SK-N-MC (cell line): ENCODE measurements at places on chromosomes 7 and 10.

DNA sequence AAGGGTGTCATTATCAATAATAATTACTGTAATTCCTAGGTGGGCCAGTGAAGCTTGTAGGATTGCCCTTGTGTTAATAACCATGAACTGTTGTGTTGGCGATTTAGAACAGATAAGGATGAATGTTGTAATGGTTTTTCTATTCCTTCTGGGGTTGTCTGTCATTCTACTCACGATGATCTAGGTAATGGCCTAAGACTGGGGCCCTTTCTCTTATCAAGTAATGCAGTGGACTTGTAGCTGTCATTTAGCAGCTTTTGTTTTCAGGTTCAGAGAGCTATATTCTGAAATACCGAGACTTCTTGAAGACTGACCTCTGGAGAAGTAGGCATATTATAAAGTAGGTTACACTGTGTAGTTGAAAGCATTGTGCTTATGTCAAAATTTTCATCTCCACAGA lies 110.2 kb downstream of the TAF3 start:
- no peak for DNase-seq

- no peak for DNase-seq
These were observed 393.3 kb upstream of the AUTS2 start for GRCh38 chr7:69204943-69205342.

GRCh38 chr7:100865372-100865911 lies 1.7 kb upstream of the TRIP6 start:
- no peak for DNase-seq

DNA sequence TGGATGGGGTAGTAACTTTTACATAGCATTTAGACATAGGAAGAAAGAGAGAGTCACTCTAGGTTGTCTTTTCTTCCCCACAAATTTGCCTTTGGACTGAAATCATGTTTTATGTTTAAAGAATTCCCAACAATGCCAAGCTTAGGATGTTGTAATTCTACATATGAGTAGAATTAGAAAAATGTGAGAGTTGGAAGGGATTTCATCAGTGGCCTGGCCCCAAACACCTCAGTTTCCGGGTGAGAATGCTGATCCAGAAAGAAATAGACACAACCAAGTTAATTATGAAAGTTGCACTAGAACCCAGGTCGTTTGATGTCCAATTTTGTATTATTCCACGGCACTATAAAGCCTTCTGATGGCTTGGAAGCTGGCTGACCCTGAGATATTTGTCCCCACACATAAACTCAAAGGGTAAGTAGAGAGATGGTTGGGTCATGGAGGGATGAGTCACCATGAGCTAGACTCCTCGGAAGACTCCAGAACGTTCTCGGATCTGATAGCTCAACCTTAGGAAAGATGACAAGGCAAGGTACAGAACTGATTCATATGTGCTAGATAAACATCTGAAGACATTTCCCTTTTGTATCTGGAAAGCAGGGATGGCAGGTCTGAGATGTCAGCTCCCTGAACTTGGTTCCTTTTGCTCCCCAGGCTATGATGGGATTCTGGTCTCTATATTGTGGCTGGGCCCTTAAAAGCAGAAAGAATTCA lies 48.8 kb upstream of the SLC35B4 start:
- no peak for DNase-seq
